Prostate gland (tissue), 2 donors: ENCODE measurements at places on chromosomes 4 and X.

GRCh38 chr4:153143527-153144348 is 60.5 kb upstream of the TRIM2 start:
- no peak for DNase-seq

DNA sequence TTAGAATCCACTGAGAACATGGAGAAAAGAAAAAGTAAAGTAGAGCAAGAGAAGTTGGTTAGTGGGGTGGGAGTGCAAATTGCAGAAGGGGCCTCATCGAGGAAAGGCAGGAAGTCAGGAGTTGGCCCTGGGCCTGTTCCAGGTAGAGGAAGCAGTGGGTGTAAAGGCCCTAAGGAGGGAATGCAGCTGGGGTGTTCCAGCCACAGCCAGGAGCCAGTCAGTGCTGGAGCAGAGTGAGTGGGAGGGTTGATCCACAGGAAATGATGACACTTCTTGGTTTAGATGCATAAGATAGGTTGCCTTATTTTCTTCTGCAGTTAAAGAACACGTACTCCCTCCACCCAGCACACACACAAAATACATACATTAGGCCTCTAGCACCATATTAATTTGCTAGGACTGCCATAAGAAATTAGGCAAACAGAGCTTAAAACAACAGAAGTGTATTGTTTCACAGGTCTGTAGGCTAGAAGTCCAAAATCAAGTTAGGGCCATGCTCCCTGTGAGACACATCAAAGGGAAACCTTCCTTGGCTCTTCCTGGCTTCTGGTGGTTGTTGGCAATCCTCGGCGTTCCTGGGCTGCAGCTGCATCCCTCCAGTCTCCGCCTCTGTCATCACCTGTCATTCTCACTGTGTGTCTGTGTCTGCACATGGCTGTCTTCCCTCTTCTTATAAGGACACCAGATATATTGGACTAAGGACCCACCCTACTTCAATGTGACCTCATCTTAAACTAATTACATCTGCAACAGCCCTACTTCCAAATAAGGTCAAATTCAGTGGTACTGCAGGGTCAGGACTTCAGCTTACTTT is 205.9 kb downstream of the AASDH start:
- no peak for DNase-seq

- no peak for DNase-seq
Measured at GRCh38 chr4:83212041-83212851, 72.4 kb downstream of the COQ2 start.

DNA sequence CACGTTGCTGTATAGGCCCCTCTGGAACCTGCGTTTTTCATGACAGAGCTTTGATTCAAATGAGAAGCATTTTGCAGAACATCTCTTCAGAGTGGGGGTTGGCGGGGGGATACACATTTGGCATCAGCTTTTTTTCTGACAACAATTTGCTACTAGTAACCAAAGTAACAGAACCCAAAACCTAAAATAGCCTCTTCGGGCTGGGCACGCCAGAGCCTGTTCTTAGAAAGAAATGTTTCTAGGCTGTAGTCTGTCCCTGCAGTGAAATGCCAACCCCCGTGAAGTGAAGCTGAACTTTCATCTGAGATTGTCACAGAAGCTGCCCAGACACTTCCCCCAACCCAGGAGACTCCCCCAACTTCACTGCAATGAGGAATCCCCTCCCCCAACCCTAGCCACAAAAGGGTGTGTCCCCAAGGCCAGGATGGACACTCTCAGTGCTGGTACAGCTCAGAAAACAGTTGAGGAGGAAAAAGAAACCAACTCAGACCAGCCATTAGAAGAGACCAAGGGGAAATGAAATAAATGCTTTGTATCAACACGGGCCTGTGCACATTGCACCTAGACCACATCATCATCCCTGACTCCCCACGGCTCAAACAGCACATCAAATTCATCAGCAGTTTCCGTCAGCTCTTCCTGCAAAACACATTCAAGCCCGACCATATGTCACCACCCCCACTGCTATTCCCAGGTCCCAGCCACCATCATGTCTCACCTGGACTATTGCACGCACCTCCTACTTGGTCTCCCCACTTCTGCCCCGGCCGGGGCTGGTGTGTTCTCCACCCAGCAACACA is 8.4 kb upstream of the MAN2B2 start:
- no peak for DNase-seq

DNA sequence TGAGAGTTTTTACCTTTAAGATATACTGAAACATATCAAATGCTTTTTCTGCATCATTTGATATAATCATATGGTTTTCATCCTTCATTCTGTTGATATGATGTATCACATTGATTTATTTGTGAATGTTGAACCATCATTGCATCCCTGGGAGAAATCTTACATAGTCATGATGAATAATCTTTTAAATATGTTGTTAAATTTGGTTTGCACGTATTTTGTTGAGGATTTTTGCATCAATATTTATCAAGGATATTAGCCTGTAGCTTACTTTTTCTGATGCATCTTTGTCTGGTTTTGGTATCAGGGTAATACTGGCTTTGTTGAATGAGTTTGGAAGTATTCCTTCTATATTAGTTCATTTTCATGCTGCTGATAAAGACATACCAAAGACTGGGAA is 541.4 kb downstream of the TLL1 start:
- no peak for DNase-seq

- DNase-seq = peak; percentile 3
Measured at GRCh38 chrX:102154218-102154860, 1.4 kb downstream of the BEX5 start.

GRCh38 chrX:76802708-76803107 is 375.2 kb downstream of the MAGEE1 start:
- no peak for DNase-seq

DNA sequence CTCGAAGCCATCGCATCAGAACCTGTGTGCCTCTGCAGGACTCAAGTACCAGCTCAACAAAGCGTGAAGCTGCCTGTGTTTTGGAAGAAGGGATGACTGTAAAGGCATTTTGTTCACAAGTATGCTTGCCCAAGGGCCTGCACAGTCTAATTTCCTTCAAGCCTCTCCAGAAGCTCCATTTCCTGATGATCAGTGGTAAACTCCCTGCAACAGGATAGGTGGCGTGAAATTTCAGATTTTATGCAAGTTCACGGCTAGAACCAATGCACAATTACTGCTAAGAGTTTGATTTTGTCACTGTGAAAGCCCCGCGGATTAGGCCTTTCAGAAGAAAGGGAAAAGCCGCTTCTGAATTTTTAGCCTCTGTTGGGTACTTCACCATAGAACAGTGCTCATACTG is 89.2 kb upstream of the TAPT1 start:
- DNase-seq = no peak

GRCh38 chr4:106344647-106344970 is 24.0 kb downstream of the GIMD1 start:
- DNase-seq = no peak

GRCh38 chr4:20639346-20639745 is 60.9 kb upstream of the PACRGL start:
- peak; percentile 56 for DNase-seq

GRCh38 chrX:11423362-11423818 is 130.2 kb downstream of the AMELX start:
- DNase-seq = no peak

GRCh38 chrX:2474963-2475726 is 25.6 kb downstream of the DHRSX start:
- no peak for DNase-seq

GRCh38 chrX:51435101-51435500 is 61.3 kb downstream of the NUDT11 start:
- DNase-seq = no peak

DNA sequence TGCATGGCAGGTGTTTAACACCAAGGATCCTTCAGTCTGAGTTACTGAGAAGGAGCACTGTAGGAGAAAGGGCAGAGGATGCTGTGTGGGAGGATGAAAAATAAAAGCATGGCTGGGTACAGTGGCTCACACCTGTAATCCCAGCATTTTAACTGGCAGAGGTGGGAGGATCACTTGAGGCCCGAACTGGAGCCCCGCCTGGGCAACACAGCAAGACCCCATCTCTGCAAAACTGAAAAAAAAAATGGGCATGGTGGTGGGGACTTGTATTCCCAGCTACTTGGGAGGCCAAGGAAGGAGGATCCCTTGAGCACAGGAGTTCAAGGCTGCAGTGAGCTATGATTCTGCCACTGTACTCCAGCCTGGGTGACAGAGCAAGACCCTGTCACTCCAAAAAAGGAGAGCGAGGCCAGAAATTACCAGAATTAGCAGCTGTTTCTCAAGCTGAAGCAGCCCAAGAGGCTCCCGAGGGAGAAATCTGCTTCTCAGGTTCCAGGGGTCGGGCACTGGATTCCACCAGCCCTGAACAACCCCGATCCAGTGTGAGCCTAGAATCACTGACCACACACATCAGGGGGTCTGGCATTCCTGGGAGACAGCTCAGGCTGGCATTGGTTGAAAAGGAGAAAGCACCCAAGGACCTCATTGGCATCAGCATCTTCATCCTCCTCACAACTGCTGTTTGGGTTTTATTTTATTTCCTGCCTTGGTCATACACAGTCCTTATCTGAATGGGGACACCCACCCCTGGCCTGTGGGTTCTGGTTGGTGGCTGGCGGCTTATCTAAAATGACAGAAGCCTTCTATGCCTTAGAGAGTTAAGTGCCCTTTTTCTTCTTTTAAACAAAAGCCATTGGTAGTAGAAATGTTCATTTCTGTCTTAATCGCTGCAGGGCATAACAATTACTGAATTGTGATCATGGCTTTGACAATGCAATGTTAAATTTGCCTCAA is 66.3 kb upstream of the TRIM2 start:
- DNase-seq = no peak

DNA sequence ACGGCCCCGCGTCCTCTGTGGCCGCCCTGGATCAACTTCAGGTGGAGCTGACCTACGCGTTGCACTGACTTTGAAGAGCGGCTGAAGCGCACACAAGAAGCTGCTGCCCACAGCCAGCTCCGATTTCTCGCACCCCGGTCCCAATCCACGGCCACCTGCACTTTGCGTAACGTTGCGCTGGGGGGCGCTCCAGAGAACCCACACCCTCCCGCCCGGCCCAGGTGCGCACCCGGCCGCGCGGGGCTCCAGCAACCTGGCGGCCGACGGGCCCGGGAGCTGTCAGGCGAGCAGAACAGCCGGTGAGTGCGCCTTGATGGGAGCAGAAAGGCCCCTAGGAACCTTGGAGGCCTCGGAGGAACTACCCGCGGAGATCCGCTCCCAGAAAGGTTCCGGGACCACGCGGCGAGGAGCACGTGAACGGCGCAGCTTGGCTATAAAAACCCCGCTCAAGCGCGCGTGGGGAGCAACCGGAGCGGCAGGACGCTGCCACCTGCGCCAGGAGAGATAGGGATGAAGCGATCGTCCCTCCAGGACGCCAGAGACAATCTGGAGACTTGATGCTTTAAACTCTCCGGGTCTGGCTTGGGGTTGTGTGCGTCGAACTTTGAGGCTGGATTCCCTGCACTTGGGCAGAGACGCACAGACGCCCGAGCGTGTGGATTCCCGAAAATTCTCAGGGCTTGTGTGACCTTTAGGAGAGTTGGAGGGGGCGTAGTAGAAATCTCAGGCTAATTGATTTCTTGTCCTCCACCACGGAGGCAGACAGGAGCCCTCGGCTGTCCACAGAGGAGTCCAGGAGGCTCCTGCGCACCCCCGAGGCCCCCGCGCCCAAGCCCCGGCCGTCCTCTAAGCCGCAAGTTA is 591 bp upstream of the NWD2 start:
- DNase-seq = no peak

GRCh38 chr4:40576651-40577480 is 52.8 kb downstream of the RBM47 start:
- peak; percentile 86 for DNase-seq

- no peak for DNase-seq
Measured at GRCh38 chrX:13109817-13110216, 65.4 kb upstream of the FAM9C start.

GRCh38 chr4:182042945-182043344 is 200.3 kb upstream of the TENM3 start:
- DNase-seq = no peak
